ENCODE measurements at places on chromosomes 12 and 14. TPM values are rescaled to one million over a fixed set of nuclear protein-coding genes. Genes with fewer than 3 reads are reported as not detected.

The RNASE7 gene
- total RNA-seq: not detected

The LRRC10 gene
- not detected for total RNA-seq

The FBXW8 gene
- total RNA-seq: 22.7 TPM

The SLC39A2 gene
- not detected for total RNA-seq

The ARHGEF25 gene
- 0.10 TPM for total RNA-seq

The APOF gene
- not detected for total RNA-seq

The AICDA gene
- not detected for total RNA-seq

The NANOG gene
- not detected for total RNA-seq

The COCH gene
- 0.65 TPM for total RNA-seq

The COA8 gene
- total RNA-seq: 32.7 TPM

The CAPZA3 gene
- not detected for total RNA-seq

The CHGA gene
- not detected for total RNA-seq

The TAMALIN gene
- 58.5 TPM for total RNA-seq

The KCNA1 gene
- not detected for total RNA-seq

The ACOT4 gene
- 0.38 TPM for total RNA-seq

All from vein endothelial cell (primary cell).